Fibroblast of villous mesenchyme (primary cell): ENCODE measurements at places on chromosomes 16 and 17. TPM values are rescaled to one million over a fixed set of nuclear protein-coding genes. Genes with fewer than 3 reads are reported as not detected.

Gene SLC35B1
- 56.4 and 61.3 TPM in 2 replicates for total RNA-seq

Gene NUP85
- total RNA-seq: 31.1 and 31.6 TPM in 2 replicates

Gene ABCC6
- total RNA-seq: 2.6 TPM in 2 replicates

Gene ROGDI
- 20.7 and 24.5 TPM in 2 replicates for total RNA-seq

Gene USP43
- not detected in 2 replicates for total RNA-seq

Gene PMP22
- total RNA-seq: 23.2 and 38.0 TPM in 2 replicates

Gene C16orf96
- not detected in 2 replicates for total RNA-seq

Gene UMOD
- not detected in 2 replicates for total RNA-seq

Gene TBC1D3I
- total RNA-seq: 0.97 TPM in 1 of 2 replicates, not detected in the other

Gene WNK4
- total RNA-seq: 1.3 and 3.9 TPM in 2 replicates

Gene HES7
- not detected in 2 replicates for total RNA-seq

Gene ANKFY1
- total RNA-seq: 48.3 and 58.7 TPM in 2 replicates

- DNase-seq: peak; percentile 73
These were observed 6.6 kb upstream of the DPEP2 start for GRCh38 chr16:68005786-68006286.

GRCh38 chr17:1467898-1468492 is 12.0 kb upstream of the CRK start:
- DNase-seq: peak; percentile 77

GRCh38 chr17:80878876-80879722 is 112.5 kb upstream of the CHMP6 start:
- DNase-seq: no peak

DNA sequence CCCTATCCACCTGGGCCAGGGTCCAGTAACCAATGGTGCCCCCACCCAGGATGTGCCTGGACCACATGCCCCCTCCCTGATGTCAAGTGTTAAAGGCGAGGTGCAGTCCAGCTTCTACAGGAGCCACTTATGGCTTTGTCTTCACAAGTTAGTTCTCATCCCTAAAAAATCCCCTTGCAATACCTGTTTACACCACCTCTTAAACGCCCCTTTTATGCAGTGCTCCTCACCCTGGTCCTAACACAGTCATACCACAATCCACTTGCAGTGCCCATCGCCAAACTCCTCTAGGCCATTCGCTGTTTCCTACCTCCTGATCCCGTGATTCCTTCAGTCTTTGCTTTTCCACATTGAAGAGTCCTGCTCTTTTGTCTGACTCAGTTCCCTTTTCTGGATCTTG is 7.1 kb downstream of the GLYR1 start:
- DNase-seq: no peak

GRCh38 chr17:10447026-10447931 is 22.1 kb downstream of the MYH4 start:
- DNase-seq: peak; percentile 3

DNA sequence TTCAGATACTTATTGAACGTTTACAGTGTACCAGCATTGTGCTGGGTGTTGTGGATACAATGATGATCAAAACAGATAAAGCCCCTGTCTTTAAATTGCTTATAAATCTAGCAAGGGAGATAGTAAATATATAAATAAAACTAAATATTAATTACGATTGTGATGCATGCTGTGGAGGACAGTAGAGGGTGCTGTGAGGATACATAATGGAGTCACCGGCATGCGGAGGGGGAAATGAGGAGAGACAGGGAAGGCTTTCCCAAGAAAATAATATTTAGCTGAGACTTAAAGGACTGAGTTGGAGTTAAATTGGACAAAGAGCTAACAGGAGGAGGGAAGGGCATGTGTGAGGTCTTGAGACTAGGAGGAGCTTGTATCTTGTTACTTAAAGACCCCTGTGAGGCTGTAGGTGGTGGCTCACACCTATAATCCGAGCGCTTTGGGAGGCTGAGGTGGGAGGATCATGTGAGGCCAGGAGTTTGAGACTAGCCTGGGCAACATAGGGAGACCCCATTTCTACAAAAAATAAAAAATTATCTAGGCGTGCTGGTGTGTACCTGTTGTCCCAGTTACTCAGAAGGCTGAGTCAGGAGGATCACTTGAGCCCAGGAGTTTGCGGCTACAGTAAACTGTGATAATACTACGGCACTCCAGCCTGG is 2.4 kb downstream of the DHRS7B start:
- peak; percentile 70 for DNase-seq

- DNase-seq: no peak
These were observed 43.6 kb downstream of the TOM1L2 start for GRCh38 chr17:17928398-17929287.

DNA sequence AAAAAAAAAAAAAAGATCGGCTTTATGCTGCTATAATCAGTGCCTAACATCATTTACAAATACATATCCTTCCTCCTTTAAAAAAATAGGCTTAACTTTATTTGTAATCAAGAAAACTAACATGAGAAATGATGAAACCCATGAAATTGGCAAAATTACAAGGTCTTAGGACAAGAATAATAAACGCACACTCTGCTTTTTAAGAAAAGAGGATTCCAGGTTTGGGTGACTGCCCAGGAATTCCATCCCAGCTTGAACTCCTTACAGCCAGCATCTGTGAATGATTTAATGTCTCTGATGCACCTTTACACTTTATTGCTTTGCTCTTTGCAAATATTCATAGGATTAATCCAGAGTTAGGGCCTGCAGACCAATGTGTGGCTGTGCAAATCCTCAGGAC is 196.0 kb downstream of the CBLN1 start:
- no peak for DNase-seq

DNA sequence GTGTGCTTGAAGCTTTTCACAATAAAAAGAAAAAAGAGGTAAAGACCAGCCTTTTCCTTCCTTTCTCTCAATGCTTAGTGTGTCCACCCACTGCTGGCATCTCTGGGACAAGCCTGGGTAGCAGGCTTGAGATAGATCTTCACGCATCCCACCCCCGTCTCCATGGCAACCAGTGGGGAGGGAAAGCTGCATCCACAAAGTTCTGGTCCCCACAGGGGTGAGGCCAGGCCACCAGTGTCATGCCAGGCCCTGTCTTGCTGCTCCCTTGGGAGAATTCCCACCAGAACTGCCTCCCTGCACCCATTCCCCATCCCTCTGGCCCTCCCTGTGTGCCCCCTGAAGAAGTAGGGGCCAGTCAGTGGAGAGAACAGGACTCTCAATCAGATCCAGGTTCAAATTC is 259.9 kb downstream of the MRTFB start:
- DNase-seq: no peak

GRCh38 chr17:64209983-64210382 is 53.1 kb downstream of the TEX2 start:
- no peak for DNase-seq

GRCh38 chr17:40466298-40466971 is 23.2 kb downstream of the IGFBP4 start:
- DNase-seq: no peak

GRCh38 chr17:66537502-66537901 is 235.1 kb downstream of the PRKCA start:
- no peak for DNase-seq

DNA sequence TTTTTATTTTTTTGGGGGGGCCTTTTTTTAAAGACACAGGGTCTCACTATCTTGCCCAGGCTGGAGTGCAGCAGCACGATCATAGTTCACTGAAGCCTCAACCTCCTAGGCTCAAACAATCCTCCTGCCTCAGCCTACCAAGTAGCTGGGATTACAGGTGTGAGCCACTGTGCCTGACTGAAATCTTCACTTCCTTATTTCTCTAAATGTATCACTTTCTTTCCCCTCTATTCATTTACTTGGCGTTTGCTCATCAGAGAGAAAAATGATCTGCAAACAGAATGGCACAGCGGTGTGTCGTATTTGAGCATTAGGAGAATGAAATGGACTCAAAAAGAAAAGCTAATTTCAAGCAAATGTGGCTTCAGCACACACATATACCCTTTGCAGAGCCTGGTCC is 44.3 kb upstream of the CDH5 start:
- no peak for DNase-seq

DNA sequence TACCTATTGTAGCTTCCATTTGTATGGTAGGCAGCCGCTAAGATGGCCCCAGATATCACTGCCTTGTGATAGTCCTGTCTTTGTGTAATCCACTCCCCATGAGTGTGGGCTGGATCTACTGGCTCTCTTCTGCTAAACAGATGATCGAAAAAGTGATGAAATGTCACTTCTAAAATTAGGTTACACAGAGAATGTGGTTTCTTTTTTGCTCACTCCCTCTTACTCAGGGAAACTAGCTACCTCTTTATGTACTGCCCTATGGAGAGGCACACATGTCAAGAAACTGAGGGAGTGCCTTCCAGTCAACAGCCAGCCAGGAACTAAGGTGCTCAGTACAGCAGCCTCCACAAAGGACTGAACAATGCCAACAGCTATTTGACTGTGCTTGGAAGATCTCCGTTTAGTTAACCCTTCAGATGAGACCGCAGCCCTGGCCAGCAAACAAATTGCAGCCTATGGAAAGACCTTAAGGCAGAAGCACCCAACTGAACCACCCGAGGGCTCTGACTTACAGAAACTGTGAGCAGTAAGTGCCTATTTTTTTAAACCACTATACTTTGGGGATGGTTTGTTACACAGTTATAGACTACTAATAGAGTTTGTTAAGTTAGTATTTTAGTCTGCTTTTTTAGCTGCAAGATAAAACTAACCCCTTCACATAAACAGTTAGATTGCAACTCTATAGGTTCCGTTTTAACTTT is 113.2 kb upstream of the MAF start:
- no peak for DNase-seq

DNA sequence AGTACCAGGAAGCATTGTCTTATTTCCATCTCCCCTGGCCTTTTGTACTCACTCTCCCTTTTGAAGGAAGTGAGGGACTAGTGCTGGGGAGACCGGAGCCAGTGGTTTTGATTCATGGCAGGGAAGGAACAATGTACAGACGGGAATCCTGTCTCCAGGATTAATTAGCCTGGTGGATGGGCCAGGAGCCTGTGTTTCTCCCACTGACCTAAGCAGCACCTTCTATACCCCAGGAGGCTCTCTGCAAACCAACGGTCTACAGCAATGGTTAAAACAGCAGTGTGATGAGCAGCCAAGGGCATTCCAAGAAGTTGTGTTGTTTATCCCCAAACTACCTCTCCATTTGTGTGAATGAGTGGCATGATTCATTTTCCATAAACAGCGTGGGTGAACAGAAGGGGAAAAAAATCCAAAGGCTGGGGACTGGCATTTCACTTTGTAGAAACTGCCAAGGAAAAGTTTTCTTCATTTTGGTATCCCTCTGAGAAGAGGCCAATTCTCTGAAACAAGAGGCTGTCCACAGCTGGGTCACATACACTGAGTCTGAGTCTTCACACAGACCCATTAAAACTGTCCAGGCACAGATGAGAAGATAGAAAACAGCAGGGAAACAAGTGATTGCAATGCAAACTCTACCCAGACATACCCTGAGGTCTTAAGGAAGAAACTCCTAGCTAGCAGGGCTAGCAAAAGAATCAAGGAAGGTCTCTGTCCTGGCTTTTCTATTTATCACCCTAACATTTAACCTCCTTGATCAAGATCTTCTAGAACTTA is 18.1 kb downstream of the ANKFN1 start:
- DNase-seq: peak; percentile 13

GRCh38 chr16:83312718-83313245 is 495.0 kb upstream of the HSBP1 start:
- no peak for DNase-seq

DNA sequence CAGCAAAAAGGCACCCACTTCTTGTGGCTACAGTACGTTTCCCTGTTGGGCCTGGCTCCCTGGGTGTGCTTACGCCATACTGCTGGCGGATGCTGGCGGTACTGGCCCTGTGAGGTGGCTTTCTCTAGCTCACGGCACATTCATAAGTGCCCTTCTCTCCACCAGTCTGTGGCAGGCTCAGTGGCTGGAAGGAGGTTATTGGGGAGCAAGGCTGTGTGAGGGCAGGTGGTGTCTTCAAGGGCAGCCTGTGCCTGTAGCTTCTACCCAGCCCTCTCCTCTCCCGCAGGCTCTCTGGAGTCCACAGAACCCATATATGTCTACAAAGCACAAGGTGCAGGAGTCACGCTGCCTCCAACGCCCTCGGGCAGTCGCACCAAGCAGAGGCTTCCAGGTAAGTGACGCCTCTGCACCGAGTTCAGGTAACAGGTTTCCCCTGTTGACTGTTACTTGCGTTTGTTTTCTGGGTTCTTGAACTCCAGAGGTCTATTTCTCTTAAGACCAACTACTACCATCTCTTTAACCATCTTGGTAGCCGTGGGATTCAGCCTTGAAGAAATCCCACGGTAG is 20.6 kb downstream of the NTAN1 start:
- DNase-seq: no peak

- peak; percentile 27 for DNase-seq
These were observed 20.9 kb upstream of the ABCC1 start for GRCh38 chr16:15928261-15929104.

DNA sequence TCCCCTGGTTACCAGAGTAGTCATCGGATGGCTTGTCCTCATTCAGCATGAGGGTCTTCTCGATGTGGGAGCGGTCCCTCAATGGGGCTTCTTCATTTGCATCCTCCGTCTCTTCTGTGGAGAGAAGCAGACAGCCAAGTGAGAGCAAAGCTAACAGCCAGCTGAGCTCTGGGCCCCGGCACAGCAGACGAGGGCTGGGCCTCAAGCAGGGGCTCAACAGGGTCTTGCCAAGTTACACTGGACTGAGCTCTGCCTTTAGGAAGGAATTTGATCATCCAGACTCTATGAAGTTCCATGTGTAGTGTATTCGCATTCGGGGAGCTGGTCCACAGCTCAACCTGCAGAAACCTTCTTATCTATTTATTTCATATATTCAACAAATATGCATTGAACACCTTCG is 37.4 kb downstream of the SRL start:
- no peak for DNase-seq

GRCh38 chr17:37098910-37099664 is 150.3 kb downstream of the AATF start:
- peak; percentile 72 for DNase-seq

- DNase-seq: peak; percentile 27
These were observed 44.3 kb downstream of the RGS9 start for GRCh38 chr17:65181237-65182061.

- no peak for DNase-seq
These were observed 14.4 kb downstream of the GJD3 start for GRCh38 chr17:40349895-40350688.

GRCh38 chr17:37815536-37815935 is 70.7 kb upstream of the HNF1B start:
- no peak for DNase-seq

- DNase-seq: peak; percentile 13
These were observed 219.2 kb downstream of the C16orf78 start for GRCh38 chr16:49592546-49593423.
